ENCODE measurements at places on chromosomes 1 and 21.

DNA sequence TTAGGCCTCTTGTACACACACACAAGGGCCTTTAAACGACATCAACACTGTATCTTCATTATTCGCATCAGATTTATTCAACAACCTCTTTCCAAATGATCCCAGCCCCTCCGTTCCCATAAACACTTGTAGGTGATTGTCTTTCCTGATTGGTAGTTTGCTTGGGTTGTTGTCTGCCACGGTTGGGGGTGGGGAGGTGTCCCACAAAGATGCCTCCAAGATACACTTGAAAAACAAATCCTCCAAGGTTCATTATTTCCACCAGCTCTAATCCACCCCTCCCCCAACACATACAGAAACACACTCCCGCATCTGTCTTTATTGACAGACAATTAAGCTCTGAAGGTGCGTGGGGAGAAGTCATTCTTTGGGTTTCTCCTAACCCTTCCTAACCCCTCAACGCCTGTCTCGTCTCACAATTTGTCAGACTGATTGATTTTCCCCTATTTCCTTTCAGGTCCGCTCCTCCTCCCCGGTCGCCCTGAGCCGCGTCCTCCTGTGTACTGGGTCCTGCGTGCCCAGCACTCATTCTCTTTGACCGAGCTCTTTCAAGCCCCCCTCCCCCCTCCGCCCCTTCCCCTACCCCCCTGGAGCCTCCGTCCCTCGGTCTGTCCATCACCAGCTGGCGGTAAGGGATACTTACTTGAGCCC, 1.4 kb downstream of the WDR26 start:
- peak; percentile 43 for DNase-seq

DNA sequence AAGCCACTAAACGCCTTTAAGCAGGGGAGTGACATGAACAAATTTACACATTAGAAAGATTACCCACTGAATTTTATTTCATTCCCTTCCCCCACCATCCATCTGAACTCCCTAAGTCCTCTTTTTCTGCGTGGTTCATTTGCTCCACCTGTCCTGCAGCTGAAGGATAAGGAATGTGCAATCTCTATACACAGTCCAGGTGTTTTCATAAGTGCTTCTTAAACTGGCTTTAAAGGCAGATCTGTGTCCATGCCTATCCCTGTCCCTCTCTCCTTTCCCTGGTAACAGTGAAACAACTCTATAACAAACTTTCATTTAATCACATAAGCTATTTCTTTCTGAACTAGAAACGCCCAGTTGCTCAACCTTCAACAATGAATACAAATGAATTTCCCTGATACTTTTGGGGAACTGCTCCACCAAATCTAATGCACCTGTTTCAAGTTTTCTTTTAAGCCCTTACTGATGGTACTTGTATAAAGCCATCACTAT, 8.4 kb downstream of the GSTM3 start:
- DNase-seq = no peak

- DNase-seq = no peak
Measured at GRCh38 chr21:31260790-31261189, 83.3 kb downstream of the TIAM1 start.

GRCh38 chr1:60145771-60146170, 72.2 kb upstream of the C1orf87 start:
- DNase-seq = no peak

DNA sequence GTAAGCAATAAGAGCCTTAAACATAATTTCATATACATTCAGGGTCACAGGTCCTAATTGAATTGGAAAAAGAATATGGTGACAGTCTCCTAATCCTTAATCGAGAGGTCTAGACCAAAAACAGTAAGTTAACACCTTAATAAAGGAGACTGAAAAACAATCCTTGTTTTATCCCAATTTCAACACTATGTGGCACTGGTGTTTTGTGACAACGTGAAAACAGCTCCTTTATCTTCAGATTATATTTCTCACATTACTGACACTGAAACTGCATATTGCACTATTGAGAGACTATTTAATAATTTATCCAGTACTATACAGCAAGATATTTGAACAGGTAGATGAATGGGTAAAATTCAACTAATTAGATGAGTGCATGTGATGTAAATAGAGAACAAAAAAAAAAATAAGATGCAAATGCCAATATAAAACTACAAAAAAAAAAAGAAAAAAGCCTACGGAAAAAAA, 34.1 kb downstream of the TP53BP2 start:
- DNase-seq = peak; percentile 48

DNA sequence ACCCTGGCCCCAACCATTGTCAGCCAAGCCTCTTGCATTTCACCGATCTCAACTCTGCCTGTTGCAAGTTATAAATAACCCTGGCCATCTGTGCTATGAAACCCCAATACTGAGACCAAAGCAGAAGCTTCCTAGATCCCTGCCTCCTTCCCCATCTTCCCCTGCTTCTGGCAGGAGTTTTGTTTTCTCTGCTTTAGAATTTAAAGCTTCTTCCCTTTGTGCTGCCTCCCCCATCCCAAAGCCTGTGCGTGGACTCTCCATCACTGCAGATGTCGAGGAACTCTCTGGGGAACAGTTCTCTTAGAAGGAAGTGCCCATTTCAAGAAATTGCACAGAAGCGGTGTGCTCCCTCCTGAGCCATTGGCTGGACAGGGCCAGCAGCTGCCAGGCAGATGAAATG, 17.4 kb upstream of the MYOG start:
- DNase-seq = peak; percentile 83

DNA sequence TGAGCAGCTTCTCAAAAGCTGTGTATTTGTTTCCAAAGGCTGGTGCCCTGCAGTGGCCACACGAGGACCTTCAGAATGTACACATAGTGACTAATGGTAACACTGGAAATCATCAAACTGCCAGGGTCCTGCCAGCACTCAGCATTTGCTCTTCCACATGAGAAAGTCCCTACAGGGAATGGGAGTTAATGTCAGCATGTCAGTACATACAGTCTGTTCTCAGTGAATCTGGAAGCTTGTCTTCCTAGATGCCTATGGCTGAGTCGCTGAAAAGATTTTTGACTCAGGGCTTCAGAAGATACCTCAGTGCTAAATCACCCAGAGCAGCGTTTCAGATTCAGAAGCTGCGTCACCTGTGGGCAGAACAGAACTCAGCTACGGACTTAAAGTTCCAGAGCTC, 108.2 kb downstream of the CDC7 start:
- DNase-seq = no peak

Measured in cerebellar cortex (tissue), 1 donor.